ENCODE measurements at places on chromosomes 2 and 18.
A peak's percentile ranks its signal among the peaks of the same experiment; 100 is the strongest.

DNA sequence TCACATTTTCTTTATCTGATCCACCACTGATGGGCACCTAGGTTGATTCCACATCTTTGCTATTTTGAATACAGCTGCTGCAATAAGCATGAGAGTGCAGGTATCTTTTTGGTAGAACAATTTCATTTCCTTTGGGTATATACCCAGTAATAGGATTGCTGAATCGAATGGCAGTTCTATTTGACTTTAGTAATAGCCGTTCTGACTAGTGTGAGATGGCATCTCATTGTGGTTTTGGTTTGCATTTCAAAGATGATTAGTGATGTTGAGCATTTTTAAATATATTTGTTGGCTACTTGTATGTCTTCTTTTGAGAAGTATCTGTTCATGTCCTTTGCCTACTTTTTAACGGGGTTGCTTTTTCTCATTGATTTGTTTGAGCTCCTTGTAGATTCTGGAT lies 72.3 kb downstream of the CCDC138 start:
- DNase-seq, result no peak

- peak; percentile 42 for DNase-seq
These were observed 303.8 kb upstream of the TRIB2 start for GRCh38 chr2:12412898-12413305.

GRCh38 chr18:44409071-44409470 lies 271.6 kb upstream of the SETBP1 start:
- no peak for DNase-seq

- no peak for DNase-seq
These were observed 10.4 kb upstream of the LRRFIP1 start for GRCh38 chr2:237616734-237617586.

GRCh38 chr2:13193900-13194299 lies 477.2 kb downstream of the TRIB2 start:
- DNase-seq, result no peak

DNA sequence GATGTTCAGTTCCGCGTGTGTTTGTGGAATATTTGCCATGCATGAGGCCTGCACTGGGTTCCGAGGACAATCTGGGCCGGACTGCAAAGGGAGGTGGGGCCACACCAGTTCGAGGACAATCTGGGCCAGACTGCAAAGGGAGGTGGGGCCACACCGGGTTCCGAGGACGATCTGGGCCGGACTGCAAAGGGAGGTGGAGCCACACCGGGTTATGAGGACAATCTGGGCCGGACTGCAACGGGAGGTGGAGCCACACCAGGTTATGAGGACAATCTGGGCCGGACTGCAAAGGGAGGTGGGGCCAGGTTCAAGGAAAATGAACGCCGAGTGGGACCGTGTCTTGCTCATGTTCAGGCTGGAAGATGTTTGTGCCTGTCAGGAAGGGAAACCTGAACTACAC lies 97.8 kb upstream of the HDAC4 start:
- DNase-seq, result no peak

DNA sequence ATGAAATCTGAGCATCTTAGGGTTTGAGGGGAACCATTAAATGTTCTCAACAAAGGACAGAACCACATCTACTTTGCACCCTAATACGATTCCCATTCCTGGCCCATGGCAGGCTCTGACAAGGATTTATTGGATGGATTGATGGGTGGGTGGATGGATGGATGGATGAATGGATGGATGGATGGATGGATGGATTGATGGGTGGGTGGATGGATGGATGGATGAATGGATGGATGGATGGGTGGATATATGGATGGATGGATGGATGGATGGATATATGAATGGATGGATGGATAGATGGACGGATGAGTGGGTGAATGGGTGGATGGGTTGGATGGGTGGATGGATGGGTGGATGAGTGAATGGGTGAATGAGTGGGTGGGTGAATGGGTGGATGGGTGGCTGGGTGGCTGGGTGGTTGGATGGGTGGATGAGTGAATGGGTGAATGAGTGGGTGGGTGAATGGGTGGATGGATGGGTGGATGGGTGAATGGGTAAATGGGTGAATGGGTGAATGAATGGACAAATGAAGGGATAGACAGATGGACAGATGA lies 29.6 kb upstream of the MLPH start:
- DNase-seq, result no peak

DNA sequence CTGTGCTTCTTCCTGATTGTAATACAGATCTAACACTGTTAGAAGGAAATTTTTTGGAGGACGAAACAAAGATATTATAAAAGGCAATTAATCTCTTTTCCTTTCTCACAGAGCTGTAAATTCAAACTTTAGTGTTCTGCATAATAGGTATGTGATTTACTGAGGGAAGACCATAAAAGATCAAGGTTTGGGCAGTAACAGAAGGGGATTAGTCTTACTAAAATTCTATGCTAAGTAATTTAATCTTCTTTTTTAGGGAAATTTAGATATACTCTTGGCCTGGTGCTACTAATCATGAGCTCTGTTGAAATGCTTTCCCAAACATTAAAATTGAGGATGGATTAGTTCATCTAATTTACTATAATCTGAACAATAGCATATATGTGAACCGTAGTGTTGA lies 8.8 kb upstream of the QPCT start:
- DNase-seq, result no peak

GRCh38 chr2:69828938-69829255 lies 563 bp upstream of the GMCL1 start:
- no peak for DNase-seq

Data from T1000 (cell line).